GM13977 (cell line): ENCODE measurements at places on chromosomes 11 and 22.

DNA sequence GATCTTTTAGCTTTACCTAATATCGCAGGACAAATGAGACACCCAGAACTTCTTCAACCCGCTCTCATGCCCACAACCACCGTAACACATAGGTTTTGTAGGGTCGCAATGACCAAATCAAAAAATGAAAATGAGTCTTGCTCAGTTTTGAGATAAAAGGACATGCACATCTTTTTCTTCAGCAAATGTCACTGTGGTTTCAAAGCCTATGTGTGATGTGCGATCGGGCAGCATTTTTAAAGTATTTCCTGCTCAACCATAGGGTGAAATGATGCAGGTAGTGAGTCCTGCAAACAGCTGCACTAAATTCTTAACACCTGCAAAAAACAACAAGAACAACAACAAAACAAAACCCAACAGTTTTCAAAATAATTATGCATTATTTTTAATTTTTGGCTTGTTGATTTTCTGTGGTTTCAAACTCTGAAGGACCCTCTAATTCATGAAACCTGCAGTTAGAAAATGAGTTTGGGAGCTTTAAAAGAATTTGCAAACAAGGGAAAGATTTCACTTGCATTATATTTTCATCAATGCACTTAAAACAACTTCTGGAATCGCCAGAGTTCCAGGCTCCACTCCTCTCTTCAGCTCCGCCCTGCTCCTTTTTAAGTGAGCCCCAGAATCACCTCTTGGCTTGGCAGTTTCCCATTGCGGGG, 79.4 kb downstream of the PRR5L start:
- no peak for DNase-seq

DNA sequence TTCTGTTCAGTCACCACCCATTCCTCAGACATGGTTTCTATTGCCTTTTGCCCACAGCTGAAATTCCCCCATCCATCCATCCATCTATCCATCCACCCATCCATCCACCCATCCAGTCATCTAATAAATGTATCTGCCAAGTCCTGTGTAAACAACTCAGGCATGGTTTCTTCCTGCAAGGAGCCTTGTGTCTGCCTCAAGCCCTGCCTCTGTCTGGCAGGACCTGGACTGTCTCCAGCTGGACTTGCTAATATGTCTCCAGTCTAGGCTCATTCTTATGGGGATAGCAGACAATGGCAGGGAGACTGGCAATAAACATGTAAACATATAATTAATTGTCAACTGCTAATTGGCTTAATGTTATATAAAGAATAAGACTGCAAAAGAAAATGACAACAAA, 64.7 kb upstream of the AMPD3 start:
- no peak for DNase-seq

- DNase-seq, result no peak
Observed at GRCh38 chr11:112745973-112746372, 215.2 kb upstream of the NCAM1 start.

DNA sequence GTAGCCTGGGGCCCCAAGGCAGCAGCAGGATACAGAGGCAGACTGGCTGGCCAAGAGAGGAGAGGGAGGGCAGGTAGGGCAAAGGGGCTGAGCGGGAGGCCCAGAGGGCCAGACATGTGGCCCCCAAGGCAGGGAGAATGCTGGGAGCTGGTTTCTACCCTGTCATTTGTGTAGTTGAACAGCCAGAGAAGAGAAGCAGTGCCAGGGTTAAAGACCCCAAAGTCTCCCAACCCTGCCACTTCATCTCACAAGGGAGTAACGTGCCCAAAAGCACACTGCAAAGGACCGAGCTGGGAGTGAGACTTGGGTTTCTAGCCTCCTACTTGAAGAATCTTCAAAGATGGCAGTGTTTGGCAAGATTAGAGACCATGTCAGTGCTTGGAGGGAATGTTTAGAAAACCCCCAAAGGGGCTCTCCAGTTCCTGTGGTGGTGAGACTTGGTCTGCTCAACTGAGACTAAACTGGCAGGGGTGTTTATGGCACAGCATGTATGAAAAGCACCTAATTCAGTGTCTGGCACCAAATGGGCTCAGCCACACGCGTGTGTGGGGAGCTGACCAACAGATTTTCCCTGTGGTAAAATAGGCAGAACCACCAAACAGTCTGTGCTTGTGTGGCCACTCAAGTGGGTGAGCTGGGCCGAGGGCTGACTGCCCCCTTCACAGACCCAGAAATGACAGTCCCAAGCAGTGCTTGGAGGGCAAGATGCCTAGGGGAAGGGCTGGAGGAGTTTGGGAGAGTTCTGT, 68.2 kb upstream of the CLTCL1 start:
- DNase-seq, result no peak

DNA sequence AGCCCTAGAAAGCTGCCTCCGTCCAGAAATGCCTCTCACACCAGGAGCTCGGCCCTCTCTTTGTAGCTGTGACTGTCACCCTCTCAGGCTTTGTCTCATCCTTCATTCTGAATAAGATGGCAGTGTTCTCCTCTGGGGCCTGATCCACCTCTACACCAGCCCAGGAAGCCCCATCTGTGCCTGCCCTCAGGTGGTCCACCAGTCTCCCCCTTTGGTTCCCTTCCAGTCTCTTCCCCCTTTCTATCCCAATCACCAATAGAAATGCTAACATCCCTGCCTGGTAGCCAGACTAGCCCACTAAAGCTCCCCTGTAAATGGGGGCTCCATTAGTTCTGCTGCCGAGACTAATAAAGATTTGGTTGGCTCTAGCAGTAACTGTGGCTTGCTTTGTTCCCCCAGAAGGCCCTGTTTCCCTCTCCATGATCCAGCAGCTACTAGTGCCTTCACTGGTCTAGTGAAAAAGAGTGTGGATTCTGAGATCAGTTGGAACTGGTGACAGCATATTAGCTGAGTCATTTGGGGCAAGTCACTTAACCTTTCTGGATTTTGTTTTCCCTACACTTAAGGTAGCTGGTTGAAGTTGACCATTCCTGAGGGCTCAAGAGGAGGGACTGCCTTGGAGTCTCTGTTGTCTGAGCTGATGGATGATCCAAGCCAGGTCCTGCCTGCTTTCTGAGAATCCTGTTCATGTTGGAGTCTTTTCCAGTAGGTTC, 16.2 kb downstream of the PLEKHB1 start:
- no peak for DNase-seq

GRCh38 chr11:46948378-46949131, 12.0 kb downstream of the CSTPP1 start:
- DNase-seq, result no peak

DNA sequence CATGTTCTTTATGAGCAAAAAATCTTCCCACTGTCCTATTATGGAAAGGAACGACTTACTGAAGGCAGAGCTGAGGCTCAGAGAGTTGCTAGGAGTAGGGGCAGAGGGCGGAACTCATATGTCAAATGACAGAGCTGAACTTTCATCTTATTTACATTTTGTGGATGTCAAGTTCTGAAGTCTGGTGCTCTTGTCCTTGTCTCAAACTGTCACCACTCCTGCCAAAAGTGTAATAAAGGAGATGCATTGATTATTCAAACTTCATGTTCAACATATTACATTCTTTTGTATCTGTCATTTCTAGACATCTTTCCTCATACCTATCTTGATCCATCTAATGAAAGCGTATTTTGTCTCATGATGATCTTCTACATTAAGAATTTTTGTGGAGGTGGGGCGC, 57.1 kb upstream of the C11orf87 start:
- no peak for DNase-seq

GRCh38 chr11:75429902-75430713, 2.9 kb downstream of the KLHL35 start:
- DNase-seq, result peak; percentile 91

DNA sequence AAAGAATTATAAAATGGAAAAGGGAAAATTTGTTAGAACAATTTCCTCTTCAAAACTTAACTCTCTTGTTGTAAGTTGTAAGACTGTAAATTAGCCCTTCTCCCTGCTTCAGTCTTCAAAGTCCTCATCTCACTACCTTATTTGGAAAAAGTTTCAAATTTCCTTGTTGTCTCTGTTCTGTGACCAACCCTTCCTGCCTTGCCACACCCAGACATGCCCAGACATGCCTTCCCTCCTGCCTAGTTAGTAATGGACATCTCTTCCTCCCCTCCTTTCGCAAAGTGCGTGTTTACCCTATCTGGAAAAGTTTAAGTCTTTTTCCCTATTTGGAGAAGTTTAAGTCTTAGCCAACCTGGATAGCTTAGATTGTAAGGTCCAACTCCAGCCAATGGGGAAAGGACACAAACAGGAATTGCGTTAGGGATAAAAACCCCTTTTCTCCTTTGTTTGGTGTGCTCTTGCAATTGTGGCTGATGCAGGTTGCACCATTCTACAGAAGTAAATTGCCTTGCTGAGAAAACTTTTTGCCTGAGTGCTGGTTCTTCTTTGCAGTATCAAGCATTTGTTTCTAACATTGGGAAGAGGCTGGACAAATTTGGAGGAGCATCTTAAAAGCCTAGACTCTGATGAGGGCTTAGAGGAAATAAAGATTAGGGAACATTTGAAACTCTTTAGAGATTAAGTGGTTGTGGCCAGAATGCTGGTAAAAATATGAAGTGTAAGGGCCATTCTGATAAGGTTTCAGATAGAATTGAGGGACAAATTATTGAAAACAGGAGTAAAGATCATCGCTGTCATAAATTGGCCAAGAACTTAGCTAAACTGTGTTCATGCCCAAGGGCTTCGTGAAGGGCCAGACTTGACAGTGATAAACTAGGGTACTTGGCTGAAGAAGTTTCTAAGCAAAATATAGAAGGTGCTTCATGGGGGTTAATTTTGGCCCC, 15.4 kb downstream of the OR52K2 start:
- DNase-seq, result no peak

DNA sequence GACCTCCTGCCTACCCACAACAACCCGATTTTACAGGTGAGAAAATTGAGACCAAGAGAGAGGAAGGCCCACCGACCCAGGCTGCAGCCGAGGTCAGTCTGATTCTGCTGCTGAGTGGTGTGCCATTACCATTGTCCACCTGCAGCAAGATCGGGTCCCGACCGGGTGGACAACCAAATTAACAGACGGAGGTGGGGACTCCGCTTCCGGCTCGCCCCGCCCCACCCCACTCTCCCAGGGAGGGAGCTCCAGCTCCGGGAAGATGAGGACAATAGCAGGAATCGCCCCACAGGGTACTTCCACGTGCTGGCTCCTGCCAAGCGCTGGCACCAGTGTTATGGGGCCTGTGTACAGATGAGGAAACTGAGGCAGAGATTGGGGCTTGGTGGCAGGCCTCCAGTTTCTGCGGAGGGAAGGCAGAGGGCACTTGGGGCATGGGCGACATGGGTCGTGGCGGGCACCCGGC, 425 bp upstream of the KDELR3 start:
- DNase-seq, result no peak

- no peak for DNase-seq
Observed at GRCh38 chr11:2709429-2709828, 9.6 kb upstream of the KCNQ1OT1 start.

DNA sequence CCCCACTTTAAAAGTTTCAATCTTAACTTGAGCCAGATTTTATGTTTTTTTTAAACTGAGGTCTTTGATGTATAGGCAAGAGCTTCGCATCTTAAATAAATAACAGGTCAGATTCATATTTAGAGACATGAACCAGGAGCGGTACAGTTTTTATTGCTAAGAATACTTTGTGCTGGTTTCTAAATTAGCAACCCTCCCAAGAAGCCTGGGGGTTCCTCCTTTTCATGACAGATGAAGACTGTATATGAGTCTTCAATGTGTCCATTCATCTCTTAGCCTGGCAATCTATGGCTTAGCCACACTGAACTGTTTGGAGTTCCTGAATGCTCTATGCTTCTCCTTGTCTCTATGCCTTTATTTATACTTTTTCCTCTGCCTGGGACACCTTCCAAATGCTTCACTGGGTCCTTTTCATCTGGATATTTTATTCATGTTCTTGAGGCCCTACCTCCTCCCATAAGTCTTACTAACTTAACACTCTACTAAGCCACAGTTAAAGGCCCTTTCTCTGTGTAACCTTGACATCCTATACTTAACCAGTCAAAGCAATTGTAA, 338.6 kb downstream of the INSC start:
- DNase-seq, result no peak

GRCh38 chr22:24091551-24092420, 80.7 kb downstream of the CABIN1 start:
- DNase-seq, result no peak

DNA sequence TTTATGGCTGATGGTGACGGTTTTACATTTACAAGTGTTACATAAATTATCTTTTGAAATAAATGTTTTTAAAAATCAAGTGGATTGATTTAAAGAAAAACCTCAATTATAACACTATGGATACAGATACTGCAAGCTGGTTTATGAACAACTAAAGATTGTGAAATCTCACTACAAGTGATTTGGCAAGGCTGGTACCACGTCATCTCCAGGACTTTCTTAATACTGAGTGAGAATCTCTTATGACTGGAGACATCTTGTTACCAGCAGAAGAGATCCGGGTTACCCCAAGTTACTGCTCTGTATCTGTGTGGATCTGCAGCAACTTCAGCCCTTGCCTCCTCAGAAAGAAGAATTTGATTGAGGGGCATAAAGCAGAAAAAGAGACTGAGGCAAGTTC, 452.9 kb downstream of the MN1 start:
- DNase-seq, result no peak

DNA sequence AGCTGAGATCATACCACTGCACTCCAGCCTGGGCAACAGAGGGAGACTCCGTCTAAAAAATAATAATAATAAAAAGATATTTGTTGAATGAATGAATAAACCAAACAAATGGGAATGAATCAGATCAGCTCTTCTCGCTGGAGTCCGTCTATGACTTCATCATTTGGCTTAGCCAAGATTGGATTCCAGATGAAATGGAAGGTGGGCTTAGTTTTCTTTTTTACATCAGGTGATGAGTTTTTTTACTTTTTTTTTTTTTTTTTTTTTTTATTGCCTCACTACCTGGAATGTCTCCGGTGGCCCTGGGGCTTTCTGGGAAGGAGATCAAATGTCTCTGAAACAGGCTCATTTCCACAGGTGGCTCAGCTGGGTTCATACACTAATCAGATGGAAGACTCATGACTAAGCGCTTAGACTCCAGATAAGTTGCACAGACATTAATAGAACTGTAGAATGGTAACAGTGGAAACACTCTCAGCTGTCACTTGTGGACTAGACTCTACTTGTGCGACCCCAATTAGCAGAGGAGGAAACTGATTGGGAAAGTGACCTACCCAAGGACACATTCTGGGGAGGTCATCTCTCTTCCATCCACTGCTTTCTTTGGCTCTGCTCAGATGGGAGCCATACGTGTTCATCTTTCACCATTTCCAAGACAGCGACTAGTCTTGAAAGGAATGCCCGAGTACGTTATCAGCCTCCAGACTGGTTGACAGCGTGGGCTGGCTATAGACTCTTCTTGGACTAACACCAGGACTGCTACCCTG, 20.5 kb upstream of the RBFOX2 start:
- DNase-seq, result no peak

GRCh38 chr11:8381343-8381742, 117.7 kb upstream of the LMO1 start:
- DNase-seq, result no peak

DNA sequence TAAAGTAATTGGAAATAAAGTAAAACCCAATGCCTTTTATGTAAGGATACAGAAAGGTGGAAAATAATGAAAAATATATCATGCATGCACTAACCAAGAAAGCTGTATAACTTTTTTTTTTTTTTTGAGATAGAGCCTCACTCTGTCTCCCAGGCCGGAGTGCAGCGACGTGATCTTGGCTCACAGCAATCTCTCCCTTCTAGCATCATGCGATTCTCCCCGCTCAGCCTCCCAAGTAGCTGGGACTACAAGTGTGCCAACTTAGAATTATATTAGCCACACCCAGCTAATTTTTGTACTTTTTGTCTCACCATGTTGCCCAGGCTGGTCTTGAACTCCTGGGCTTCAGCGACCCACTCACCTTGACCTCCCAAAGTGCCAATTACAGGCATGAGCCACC, 4.5 kb downstream of the GGT5 start:
- DNase-seq, result no peak
